ENCODE measurements at places on chromosomes 3 and 15. TPM values are rescaled to one million over a fixed set of nuclear protein-coding genes. Genes with fewer than 3 reads are reported as not detected.

MAGEL2 gene
- total RNA-seq = not detected

LIPH gene
- not detected for total RNA-seq

SIDT1 gene
- 74.2 TPM for total RNA-seq

FAM174B gene
- 10.9 TPM for total RNA-seq

CPNE9 gene
- 0.55 TPM for total RNA-seq

ITPKA gene
- not detected for total RNA-seq

ITPR1 gene
- total RNA-seq = 78.7 TPM

HESX1 gene
- 0.39 TPM for total RNA-seq

GRCh38 chr3:136535906-136536305 is 216.3 kb downstream of the STAG1 start:
- DNase-seq = no peak
- H3K36me3 ChIP-seq = peaks cover 32% of the 10 kb centered on the region
- no peaks in the 10 kb centered on the region for H3K27me3 ChIP-seq
- H3K27ac ChIP-seq = no peak overlapping the region
- H3K4me1 ChIP-seq = peaks cover 2% of the 10 kb centered on the region

DNA sequence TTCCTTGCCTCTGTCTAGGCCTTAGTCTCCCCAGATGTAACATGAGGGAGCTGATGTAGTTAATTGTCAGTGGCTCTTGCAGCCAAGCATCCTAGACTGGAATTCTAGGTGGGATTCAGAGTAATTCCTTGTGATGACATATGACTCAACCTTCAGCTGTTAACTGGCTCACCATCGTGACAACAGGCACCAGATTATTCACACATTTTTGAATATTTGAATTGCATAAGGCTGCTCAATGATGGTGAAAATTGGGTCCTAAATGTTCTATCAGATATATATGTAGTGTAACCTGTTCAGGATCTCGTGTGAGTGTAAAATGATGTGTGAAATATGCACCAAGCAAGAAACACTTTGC is 405.1 kb downstream of the LPP start:
- no peak overlapping the region for H3K4me3 ChIP-seq
- no peaks in the 10 kb centered on the region for H3K27me3 ChIP-seq
- no peak overlapping the region for H3K27ac ChIP-seq
- peaks cover 9% of the 10 kb centered on the region for H3K4me1 ChIP-seq
- no peak for DNase-seq
- no peaks in the 10 kb centered on the region for H3K36me3 ChIP-seq

DNA sequence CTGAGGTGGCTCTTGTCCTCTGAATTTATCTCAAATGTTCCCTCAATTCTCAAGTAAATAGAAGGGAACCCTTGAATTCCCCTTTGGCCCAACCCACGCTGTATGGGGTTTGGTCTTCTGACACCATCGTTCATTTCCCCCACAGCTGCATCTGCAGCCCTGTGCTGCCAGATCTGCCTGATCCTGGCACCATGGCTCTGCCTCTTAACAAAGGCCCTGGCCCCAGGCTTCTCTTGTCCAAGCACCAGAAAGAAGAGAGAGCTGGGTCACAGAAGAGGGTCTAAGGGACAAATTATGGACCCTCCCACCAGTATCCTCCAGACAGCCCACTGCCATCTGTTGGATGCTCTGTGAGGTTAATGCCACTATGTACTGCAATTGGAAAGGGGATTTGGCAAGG is 1.8 kb downstream of the MAP1A start:
- H3K27ac ChIP-seq = no peak overlapping the region
- DNase-seq = no peak
- H3K27me3 ChIP-seq = peaks cover 8% of the 10 kb centered on the region
- peaks cover 40% of the 10 kb centered on the region for H3K4me1 ChIP-seq
- H3K36me3 ChIP-seq = no peaks in the 10 kb centered on the region

DNA sequence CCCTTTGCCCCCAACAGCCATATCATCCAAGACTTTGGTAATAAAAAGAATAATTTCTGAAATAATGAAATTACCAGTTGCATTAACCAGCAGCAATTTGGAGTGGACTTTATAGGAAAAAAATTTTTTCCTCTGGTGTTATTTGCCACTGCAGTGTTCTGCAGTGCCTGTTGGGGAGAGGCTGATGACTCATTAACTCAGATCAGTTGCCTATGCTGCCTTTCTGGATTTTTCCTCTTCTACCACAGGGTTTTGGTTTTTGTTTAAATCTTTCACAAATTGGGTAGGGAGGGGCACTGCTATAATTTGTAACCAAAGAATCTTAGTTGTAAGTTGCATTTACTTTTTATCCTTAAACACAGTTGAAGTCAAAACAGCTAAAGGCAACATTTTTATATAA is 22.7 kb downstream of the ATP6V1A start:
- DNase-seq = no peak
- no peak overlapping the region for H3K4me3 ChIP-seq
- H3K36me3 ChIP-seq = peaks cover 17% of the 10 kb centered on the region
- H3K4me1 ChIP-seq = peaks cover 13% of the 10 kb centered on the region
- H3K27me3 ChIP-seq = no peaks in the 10 kb centered on the region
- no peak overlapping the region for H3K27ac ChIP-seq

- no peak for DNase-seq
- H3K4me1 ChIP-seq = no peaks in the 10 kb centered on the region
- H3K4me3 ChIP-seq = no peak overlapping the region
- no peaks in the 10 kb centered on the region for H3K27me3 ChIP-seq
- peaks cover 5% of the 10 kb centered on the region for H3K36me3 ChIP-seq
- no peak overlapping the region for H3K27ac ChIP-seq
Measured at GRCh38 chr3:17420668-17421067, 321.8 kb downstream of the TBC1D5 start.

DNA sequence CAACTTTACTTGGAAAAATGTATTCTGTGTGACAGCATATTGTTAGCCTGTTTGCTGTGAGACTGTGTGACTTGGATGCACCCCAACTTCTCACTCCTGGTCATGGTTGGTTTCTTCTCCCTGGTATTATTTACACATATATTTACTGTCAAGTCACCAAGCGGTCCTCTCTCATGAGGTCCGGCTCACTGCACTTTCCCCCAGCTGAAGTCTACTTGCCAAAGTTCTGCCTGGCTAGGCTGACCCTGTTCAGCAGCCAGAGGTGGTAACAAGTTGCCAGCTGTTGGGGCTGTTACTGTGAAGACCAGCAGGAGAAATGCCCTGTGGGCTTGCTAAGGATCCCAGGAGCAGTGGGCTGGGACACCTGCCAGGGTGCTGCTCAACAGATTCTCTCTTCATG is 337.5 kb downstream of the MFSD1 start:
- no peak overlapping the region for H3K4me3 ChIP-seq
- H3K4me1 ChIP-seq = no peaks in the 10 kb centered on the region
- H3K36me3 ChIP-seq = no peaks in the 10 kb centered on the region
- no peak overlapping the region for H3K27ac ChIP-seq

DNA sequence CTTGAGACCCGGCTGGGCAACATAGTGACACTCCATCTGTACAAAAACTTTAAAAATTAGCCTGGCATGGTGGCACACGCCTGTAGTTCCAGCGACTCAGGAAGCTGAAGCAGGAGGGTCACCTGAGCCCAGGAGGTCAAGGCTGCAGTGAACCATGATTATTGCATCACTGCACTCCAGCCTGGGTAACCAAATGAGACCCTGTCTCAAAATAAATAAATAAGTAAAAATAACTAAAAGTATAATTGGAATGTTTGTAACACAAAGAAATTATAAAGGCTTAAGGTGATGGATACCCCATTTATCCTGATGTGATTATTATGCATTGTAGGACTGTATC is 38.6 kb downstream of the MYO1E start:
- no peak overlapping the region for H3K27ac ChIP-seq
- H3K36me3 ChIP-seq = no peaks in the 10 kb centered on the region
- no peak for DNase-seq
- no peaks in the 10 kb centered on the region for H3K4me1 ChIP-seq

- peak; percentile 81 for DNase-seq
- peak overlapping the region; percentile 86 for H3K4me3 ChIP-seq
- H3K27me3 ChIP-seq = no peaks in the 10 kb centered on the region
Measured at GRCh38 chr3:60010781-60011180, 961.0 kb upstream of the CFAP20DC start.

DNA sequence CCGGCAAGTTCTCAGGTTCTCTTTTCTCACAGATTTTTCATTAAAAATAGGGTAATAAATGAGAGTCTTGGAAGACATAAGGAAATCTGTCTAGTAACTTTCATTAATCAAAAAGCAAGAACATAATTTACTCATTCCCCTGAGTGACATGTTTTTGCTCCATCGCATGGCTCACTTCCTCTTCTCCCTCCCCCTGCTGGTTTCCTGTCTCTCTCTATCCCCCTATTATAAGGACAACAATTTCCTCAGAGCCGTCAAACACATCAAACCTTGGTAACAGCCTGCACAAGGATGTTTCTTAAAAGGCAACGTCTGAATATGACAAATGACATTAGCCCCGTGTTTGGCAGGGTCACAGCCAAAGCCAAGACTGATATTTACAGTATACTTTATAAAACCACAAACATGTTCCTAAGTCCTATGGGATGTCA is 1149.6 kb downstream of the IGSF11 start:
- H3K27ac ChIP-seq = no peak overlapping the region
- H3K27me3 ChIP-seq = peaks cover 3% of the 10 kb centered on the region
- no peaks in the 10 kb centered on the region for H3K36me3 ChIP-seq
- no peaks in the 10 kb centered on the region for H3K4me1 ChIP-seq

DNA sequence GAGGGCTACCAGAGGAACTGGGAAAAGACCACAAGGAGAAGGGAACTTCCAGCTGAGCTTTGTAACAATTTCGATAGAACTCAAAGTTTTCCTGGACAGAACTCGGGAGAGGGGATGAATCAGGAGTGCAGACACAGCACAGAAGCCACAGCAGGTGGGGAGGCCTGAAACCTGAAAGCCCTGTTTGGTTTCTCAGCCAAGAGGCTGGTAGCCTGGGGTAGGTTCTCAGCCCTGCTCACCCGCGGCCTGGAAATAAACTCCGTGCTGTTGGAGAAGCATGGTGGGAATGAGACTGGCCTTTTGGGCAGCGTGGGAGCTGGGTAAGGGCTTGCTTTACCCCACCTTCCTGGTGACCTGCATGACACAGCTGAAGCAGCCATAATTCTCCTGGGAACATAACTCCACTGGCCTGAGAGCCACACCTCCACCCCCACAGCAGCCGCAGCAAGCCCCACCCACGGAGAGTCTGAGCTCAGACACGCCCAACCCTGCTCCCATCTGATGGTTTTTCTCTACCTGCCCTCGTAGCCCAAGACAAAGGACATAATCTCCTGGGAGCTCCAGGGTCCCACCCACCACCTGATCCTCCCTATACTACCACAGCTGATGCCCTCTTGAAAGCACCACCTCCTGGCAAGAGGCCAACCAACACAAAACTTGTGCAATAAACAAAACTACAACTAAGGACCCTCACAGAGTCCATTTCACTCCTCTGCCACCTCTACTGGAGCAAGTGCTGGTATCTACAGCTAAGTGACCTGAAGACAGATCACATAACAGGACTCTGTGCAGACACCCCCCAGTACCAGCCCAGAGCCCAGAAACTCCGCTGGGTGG is 52.5 kb upstream of the CHRM5 start:
- no peak overlapping the region for H3K27ac ChIP-seq
- peaks cover 3% of the 10 kb centered on the region for H3K4me1 ChIP-seq
- H3K4me3 ChIP-seq = no peak overlapping the region

GRCh38 chr15:88882785-88883184 is 12.6 kb downstream of the HAPLN3 start:
- H3K4me3 ChIP-seq = no peak overlapping the region
- H3K27ac ChIP-seq = no peak overlapping the region
- no peaks in the 10 kb centered on the region for H3K27me3 ChIP-seq
- H3K36me3 ChIP-seq = peaks cover 86% of the 10 kb centered on the region
- peaks cover 20% of the 10 kb centered on the region for H3K4me1 ChIP-seq
